ENCODE measurements at places on chromosomes 16 and 17.

- DNase-seq, result no peak
Measured at GRCh38 chr17:80931421-80932265, 60.0 kb upstream of the CHMP6 start.

DNA sequence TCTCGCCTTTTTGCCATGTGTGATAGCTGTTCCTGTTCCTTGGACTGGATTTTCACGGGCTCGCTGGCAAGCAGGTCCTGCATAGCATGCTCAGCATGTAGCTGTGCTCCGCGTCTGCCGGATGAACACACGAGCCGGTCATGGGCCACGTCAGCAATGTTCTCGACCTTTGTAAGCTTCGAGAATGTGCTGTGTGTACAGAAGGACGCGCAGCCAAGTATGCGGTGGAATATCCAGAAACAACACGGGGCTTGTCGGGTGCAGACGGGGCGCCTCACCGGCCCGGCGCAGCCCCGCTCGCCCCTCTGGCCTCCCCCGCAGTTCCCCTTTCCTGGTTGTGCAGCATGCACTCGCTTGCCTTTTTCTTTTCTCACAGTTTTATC is 42.2 kb downstream of the RPTOR start:
- no peak for DNase-seq

- DNase-seq, result no peak
Measured at GRCh38 chr17:43384476-43384862, 14.3 kb upstream of the ARL4D start.

GRCh38 chr16:68368301-68368888 is 57.6 kb downstream of the PRMT7 start:
- DNase-seq, result no peak

DNA sequence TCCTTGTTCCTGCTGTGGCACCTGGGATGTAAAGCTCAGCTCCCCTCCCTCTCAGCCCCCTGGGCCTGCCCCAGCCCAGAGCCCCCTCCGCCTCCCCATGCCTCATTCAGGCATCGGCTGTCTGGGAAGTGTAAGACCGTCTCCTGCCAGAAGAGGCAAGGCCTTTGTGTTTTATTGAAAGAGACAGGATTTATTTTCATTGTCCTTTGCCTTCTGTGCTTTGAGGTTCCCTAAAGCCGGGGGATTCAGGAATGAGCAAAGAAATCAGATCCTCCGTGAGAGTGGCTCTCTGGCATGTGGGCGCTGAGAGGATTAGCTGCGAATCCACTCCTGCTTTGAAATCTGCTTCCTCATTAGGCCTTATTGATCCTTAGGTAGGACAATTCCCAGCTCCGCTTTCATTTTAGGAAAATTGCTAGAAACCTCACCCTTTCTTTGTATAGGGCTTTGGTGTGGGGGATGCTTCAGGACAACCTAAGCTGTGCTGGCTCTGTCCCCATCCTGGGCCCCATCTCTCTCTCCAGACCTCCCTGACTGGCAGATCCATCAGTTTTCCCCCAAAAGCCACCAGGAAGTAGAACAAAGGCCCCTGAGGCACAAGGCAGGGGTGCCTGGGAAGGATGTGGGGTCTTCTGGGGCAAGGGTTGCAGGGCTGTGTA is 211.5 kb upstream of the TNRC6C start:
- no peak for DNase-seq

DNA sequence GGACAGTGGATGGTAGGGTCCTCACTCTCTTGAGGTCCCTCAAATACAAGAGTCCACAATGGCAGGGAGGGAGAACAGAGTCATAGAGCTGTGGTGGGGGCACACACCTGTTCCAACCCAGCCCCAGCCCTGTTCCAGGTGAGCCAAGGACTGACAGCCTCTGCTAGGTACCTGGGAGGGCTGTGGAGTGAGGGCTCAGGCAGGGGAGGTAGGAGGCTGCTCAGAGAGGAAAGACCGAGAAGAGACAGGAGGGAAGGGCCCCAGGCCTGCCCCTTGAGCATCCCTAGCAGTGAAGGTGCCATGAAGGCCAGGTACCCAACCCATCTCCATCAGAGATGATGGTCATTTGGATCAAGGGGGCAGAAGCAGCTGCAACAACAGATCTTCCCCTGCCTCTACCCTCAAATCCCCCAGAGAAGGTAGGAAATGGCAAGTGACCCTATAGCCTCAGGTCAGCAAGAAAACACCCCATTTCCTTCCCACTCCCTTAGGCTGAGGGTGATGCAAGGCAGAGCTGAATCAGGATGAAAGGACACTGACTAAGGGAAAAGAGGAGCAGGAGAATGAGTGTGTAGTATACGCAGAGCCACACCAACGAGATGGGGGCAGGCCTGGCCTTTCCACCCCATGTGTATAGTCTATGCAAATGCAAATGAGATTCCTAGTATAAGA is 28.6 kb downstream of the CD300LG start:
- DNase-seq, result no peak

DNA sequence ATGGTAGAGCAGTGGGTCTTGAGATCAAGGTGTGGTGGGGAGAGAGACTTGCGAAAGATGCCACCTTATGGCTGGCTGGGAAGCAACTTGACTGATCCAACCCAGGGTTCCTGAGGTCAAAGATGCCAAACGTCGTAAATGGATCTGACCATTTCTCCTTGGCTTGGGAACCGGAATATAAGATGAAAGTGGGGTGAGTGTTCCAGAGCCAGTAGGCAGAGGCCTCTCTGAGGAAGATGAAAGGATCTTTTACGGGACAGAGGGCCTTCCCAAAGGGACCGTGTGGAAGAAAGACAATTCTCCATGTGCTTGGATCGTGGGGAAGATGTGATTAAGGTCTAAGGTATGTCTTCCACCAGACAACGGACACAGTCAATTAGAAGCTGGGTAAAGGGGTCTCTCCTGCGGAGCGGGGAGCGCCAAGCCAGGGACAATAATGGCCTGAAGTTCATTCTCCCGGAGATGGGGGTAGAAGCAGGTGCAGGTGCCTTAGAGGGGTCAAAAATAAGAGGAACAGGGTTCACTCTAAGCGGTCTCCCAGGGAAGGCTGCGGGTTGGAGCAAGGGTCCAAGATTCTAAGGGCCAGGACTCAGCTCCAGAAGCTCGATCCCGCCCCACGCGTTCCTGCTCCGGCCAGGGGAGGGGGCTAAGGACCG is 800 bp downstream of the FXR2 start:
- DNase-seq, result no peak

DNA sequence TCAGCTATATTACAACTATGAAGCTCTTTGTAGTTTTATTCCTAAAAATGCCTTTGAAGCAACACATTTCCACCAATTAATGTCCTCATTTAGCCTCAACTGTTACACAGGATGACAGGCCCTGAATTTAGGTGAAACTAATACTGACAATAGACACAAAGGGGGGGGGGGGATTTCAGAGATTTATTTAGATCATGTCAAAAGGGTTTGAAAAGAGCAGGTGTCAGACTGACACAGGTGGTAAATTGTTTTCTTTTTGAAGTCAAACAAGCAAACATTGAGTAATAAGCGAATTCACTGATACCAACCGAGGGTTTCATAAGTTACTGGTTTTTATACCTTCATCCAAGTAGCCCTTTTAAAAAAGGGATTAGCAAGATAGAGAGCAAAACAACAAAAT is 40.8 kb downstream of the KANSL1 start:
- no peak for DNase-seq

GRCh38 chr16:27791404-27791719 is 241.4 kb downstream of the KATNIP start:
- DNase-seq, result no peak

- no peak for DNase-seq
Measured at GRCh38 chr17:39716879-39717536, 13.3 kb downstream of the MIEN1 start.

DNA sequence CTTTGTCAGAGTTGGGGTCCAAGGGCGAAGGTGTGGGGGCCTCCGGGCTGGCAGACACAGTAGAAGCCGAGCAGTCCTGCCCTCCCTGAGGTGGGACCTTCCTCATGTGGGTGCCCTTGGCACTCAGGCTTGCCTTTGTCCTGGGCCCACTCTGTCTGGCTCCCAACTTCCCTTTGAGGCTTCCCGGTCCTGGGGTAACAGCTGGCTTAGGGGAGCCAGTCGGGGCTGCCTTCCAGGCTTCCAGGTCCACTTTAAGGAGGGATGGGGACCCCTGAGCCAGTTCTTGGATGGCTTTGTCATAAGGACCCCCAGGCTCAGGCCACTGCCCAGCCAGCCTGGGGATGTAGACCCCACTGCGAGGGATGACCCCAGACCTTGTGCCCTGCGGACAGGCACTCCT is 7.8 kb downstream of the GAS2L2 start:
- no peak for DNase-seq

DNA sequence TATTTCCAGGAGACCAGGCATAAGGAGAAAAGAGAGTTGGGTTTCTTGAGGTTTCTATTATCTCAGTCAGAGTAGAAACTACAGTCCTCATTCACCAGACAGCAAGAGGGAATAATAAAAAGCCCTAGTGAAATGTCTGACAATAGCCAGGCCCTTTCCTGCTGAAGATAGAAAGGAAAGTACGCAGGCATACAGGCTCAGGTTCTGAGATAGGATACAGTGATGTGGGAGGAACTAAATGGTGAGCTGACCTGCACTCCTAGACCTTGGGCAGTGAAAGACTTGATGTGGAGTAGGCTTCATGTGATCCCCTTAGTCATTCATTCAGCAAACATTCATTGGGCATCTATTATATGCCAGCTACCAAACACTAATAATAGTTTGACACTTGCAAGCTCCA is 14.9 kb downstream of the ZNF821 start:
- no peak for DNase-seq

- DNase-seq, result no peak
Measured at GRCh38 chr16:67399218-67399733, 6.0 kb upstream of the TPPP3 start.

- no peak for DNase-seq
Measured at GRCh38 chr17:4678448-4679026, 25.4 kb downstream of the PELP1 start.

- no peak for DNase-seq
Measured at GRCh38 chr17:17141860-17142552, 64.1 kb downstream of the PLD6 start.

GRCh38 chr17:40945414-40945813 is 8.0 kb upstream of the KRT23 start:
- DNase-seq, result no peak

DNA sequence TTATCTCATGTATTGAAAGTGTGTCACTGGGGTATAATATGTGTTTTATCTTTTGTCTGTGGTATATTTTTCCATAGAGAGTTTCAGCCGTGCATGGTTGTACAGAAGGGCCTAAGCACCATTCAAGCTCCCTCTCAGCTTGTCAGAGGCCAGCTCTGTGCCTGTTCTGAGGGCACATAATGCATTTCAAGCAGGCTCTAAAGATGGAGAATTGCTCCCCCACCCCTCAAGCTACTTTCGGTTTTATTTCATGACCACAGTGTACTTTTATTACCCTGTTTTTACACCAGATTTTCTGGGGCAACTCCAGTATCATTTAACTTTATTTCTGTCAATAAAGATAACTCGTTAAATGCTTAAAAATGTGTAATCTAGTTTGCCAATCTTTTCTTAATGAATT is 131.7 kb downstream of the SHISA6 start:
- no peak for DNase-seq

DNA sequence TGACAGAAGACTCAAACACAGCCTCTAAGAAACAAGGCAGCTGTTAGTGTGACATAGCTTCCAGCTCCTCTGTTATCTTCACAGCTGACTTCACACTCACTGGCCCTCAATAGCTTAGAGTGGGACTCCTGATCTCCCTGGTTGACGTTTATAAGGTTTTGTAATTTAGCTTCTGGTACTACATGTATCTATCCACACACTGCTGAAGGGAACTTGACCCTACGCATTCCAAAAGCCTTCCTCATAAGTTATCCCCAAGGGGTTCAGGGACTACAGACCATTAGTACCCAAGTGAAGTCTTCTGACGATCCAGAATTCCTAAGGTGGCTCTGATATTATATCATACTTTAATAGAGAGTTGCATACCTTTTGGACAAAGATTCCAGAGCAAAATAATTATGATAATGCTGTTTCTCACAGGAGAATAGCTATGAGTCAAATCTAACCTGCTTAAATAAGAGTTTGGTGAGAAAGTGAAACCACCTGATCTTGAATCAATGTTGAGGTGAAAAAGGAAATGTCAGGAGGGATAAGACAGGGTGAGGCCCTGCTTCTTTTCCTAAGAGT is 14.5 kb downstream of the ACACA start:
- no peak for DNase-seq

GRCh38 chr16:72743011-72743761 is 304.7 kb downstream of the ZFHX3 start:
- DNase-seq, result no peak

- no peak for DNase-seq
Measured at GRCh38 chr16:20866145-20866772, 33.9 kb downstream of the DCUN1D3 start.

GRCh38 chr16:57305159-57305811 is 20.8 kb upstream of the PLLP start:
- DNase-seq, result no peak

- DNase-seq, result no peak
Measured at GRCh38 chr17:77470800-77471733, 330.3 kb downstream of the SEC14L1 start.

- no peak for DNase-seq
Measured at GRCh38 chr17:63950940-63951907, 19.1 kb upstream of the CD79B start.

GRCh38 chr16:86343796-86344585 is 166.3 kb upstream of the FOXF1 start:
- no peak for DNase-seq

GRCh38 chr16:6548507-6548906 is 784.1 kb upstream of the RBFOX1 start:
- DNase-seq, result no peak
